ENCODE measurements at places on chromosomes 6 and 20.
A peak's percentile ranks its signal among the peaks of the same experiment; 100 is the strongest.

DNA sequence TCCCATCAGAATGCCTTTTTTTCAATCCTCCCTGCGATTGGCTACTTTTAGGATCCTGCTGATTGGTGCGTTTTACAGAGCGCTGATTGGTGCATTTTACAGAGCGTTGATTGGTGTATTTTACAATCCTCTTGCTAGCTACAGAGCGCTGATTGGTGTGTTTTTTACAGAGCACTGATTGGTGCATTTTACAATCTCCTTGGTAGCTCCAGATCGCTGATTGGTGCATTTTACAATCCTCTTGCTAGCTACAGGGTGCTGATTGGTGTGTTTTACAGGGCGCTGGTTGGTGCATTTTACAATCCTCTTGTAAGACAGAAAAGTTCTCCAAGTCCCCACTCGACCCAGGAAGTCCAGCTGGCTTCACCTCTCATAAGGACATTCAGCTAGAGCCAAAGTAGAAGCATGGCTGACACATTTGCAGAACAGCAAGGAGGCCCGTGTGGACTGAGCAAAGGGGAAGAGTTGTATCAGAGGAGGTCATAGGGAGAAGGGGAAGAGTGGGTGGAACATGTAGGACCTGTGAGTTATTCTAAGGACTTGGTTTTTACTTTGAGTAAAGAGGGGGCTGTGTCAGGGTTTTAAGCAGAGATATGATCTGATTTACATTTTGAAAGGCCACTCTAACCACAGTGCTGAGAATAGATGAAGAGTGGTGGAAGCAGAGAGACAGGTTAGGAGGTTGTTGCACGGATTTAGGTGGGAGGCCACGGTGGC, 2.6 kb downstream of the ALDH5A1 start:
- DNase-seq: no peak

- no peak for DNase-seq
Observed at GRCh38 chr6:150444308-150444707, 75.5 kb downstream of the IYD start.

GRCh38 chr6:39561536-39562266, 163.5 kb downstream of the KIF6 start:
- peak; percentile 51 for DNase-seq

- no peak for DNase-seq
Observed at GRCh38 chr6:115865914-115866313, 194.8 kb downstream of the FRK start.

DNA sequence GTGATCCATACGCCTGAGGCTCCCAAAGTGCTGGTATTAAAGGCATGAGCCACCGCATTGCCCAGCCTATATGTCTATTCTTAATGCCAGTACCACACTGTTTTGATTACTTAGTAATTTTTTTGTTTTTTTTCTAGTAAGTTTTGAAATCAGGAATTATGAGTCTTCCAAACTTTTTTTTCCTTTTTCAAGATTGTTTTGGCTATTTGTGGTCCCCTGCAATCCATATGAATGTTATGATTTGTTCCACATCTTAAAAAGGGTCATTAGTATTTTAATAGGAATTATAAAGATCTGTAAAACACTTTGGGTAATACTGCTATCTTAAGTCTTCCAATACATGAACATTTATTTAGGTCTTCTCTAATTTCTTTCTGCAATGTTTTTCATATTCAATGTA, 6.8 kb upstream of the POPDC3 start:
- DNase-seq: peak; percentile 78
